ENCODE measurements at places on chromosomes 7 and 10. TPM values are rescaled to one million over a fixed set of nuclear protein-coding genes. Genes with fewer than 3 reads are reported as not detected.

- DNase-seq: no peak
- H3K4me1 ChIP-seq: peaks cover 21% of the 10 kb centered on the region
- no peak overlapping the region for H3K4me3 ChIP-seq
- H3K36me3 ChIP-seq: peaks cover 32% of the 10 kb centered on the region
Measured at GRCh38 chr10:17236468-17237148, 8.6 kb downstream of the VIM start.

- H3K4me1 ChIP-seq: no peaks in the 10 kb centered on the region
- DNase-seq: no peak
- H3K36me3 ChIP-seq: no peaks in the 10 kb centered on the region
- no peak overlapping the region for H3K4me3 ChIP-seq
- H3K27me3 ChIP-seq: no peaks in the 10 kb centered on the region
Measured at GRCh38 chr7:126659124-126659523, 593.6 kb downstream of the GRM8 start.

GRCh38 chr10:79189853-79190435, 121.2 kb downstream of the ZMIZ1 start:
- peak overlapping the region; percentile 91 for H3K27ac ChIP-seq
- H3K4me1 ChIP-seq: peaks cover 59% of the 10 kb centered on the region
- no peaks in the 10 kb centered on the region for H3K27me3 ChIP-seq
- no peak for DNase-seq
- H3K4me3 ChIP-seq: no peak overlapping the region

- H3K27me3 ChIP-seq: no peaks in the 10 kb centered on the region
- no peak overlapping the region for H3K4me3 ChIP-seq
- no peaks in the 10 kb centered on the region for H3K36me3 ChIP-seq
- H3K27ac ChIP-seq: no peak overlapping the region
Measured at GRCh38 chr10:106396192-106396591, 768.3 kb downstream of the SORCS1 start.

DEPP1 gene
- total RNA-seq: 53.0 TPM

- no peaks in the 10 kb centered on the region for H3K4me1 ChIP-seq
- no peak overlapping the region for H3K27ac ChIP-seq
- DNase-seq: no peak
Measured at GRCh38 chr7:1409555-1409954, 49.7 kb downstream of the MICALL2 start.

DNA sequence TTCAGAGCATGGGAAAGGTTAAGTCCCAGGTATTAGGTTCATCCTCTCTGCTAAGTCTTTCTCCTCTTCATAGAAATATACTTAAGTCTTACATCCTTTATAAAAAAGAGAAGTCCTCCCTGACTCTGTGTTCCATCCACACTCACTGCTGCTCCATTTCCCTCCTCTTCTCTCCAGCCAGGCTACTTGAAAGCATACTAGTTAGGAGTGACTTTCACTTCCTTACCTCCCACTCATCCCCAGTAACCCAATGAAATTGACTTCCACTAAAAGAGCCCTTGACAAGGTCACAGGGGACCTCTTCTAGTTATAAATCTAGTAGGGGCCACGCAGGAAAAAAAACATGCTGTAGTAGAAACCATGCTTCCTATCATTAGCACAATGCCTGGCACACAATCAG, 133.1 kb upstream of the AGK start:
- H3K27me3 ChIP-seq: peaks cover 8% of the 10 kb centered on the region
- no peak overlapping the region for H3K27ac ChIP-seq
- H3K4me3 ChIP-seq: no peak overlapping the region
- H3K36me3 ChIP-seq: no peaks in the 10 kb centered on the region

DNA sequence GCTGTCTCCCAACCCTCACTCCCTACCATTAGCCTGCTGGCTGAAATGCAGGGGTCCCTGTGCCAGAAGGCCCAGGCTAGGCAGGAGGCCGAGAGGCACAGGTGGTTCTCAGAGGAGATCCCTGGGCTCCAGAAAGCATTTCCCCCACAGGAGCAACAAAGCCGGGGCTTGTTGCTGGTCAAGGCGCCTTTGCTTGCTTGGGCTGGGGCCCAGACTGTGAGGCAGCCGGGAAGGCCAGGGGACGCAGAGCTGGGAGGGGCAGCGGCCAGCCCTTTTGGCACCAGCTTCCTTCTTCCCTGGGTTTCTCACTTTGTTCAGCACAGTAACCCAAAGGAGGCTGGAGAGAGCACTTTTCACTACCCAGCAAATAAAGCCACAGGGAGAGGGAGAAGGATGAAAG, 48.6 kb downstream of the FBXW4 start:
- H3K4me1 ChIP-seq: no peaks in the 10 kb centered on the region
- H3K27me3 ChIP-seq: no peaks in the 10 kb centered on the region
- H3K27ac ChIP-seq: no peak overlapping the region
- peaks cover 7% of the 10 kb centered on the region for H3K36me3 ChIP-seq
- no peak overlapping the region for H3K4me3 ChIP-seq

GRCh38 chr7:49773936-49774458, 559 bp downstream of the VWC2 start:
- H3K4me1 ChIP-seq: peaks cover 6% of the 10 kb centered on the region
- no peak for DNase-seq
- H3K27me3 ChIP-seq: peaks cover 78% of the 10 kb centered on the region
- H3K4me3 ChIP-seq: peak overlapping the region; percentile 93
- H3K36me3 ChIP-seq: no peaks in the 10 kb centered on the region

GRCh38 chr7:31171216-31171785, 119.2 kb downstream of the ADCYAP1R1 start:
- no peak overlapping the region for H3K4me3 ChIP-seq
- no peaks in the 10 kb centered on the region for H3K4me1 ChIP-seq
- no peaks in the 10 kb centered on the region for H3K36me3 ChIP-seq
- no peak overlapping the region for H3K27ac ChIP-seq
- peaks cover 35% of the 10 kb centered on the region for H3K27me3 ChIP-seq

DNA sequence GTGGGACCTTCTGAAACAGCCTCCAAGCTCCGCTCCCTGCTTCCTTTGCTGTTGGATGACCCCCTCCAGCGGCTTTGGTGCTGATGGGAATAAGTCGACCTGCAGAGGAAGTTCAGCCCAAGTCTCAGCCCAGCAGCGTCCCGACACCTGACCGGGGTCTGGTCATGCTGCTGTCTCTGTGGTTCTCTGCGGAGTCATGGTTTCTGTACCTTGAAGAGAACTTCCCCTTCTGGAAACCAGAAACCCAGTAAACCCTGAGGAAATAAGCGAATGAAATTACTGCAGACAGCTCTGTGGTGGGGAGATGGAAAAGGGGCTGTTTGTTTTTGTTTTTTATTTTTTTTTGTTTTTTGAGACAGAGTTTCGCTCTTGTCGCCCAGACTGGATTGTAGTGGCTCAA, 18.3 kb upstream of the ZNF12 start:
- no peak for DNase-seq
- peaks cover 5% of the 10 kb centered on the region for H3K4me1 ChIP-seq
- H3K27ac ChIP-seq: no peak overlapping the region
- no peak overlapping the region for H3K4me3 ChIP-seq
- H3K27me3 ChIP-seq: peaks cover 29% of the 10 kb centered on the region
- H3K36me3 ChIP-seq: peaks cover 4% of the 10 kb centered on the region

DNA sequence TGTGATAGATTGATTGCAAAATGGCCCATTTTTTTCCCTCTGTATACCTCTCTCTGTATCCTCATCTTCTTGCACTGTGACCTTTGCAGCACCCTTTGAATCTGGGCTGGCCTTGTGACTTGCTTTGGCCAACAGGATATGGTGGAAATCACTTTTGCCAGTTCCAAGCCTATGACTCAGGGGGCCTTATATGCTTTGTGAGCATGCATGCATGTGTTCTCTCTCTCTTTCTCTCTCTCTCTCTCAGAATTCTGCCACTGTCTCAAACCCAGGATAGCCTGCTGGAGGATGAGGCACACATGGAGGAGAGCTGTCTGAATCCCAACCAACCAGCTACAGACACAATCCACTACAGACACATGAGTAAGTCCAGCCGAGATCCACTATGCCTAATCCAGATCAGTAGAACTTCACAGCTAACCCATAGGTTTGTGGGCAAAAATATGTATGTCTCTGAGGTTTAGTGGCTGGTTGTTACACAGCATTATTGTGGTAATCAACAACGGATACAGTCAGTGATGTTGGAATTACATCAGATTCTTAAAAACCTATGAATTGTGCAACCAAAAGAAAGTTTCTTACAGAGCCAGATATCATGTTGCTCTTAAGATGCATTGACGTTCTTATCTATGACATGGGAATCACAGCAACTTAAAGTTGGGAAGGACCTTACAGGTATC, 41.8 kb upstream of the ABCB4 start:
- no peak for DNase-seq
- no peak overlapping the region for H3K27ac ChIP-seq
- H3K27me3 ChIP-seq: peaks cover 5% of the 10 kb centered on the region
- no peak overlapping the region for H3K4me3 ChIP-seq

- no peak for DNase-seq
- peaks cover 9% of the 10 kb centered on the region for H3K36me3 ChIP-seq
- H3K4me1 ChIP-seq: peaks cover 22% of the 10 kb centered on the region
Measured at GRCh38 chr10:103784723-103785418, 70.5 kb downstream of the SH3PXD2A start.

ZNF365 gene
- 0.63 TPM for total RNA-seq

DNA sequence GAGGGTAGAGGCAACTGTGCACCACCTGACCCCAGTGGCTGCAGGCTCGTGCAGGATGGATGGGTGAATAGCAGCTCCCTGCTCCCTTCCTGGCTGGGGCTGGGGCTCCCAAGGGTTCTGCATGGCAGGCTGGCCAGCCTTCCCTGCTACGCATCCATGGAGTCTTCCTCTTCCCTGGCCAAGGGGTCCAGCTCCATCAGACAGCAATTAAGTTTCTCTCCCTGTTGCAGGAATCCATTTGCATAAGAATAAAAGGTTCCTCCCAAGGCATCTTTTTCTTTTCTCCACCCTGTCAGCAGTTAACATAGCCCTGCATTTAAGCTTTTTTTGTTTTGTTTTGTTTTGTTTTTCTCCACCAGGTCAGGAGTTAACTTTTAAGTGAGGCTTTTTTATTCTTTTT, 10.0 kb upstream of the CPA2 start:
- peaks cover 3% of the 10 kb centered on the region for H3K36me3 ChIP-seq
- H3K4me3 ChIP-seq: no peak overlapping the region
- no peaks in the 10 kb centered on the region for H3K4me1 ChIP-seq
- no peaks in the 10 kb centered on the region for H3K27me3 ChIP-seq
- DNase-seq: no peak

GRCh38 chr10:90944749-90945148, 23.9 kb upstream of the ANKRD1 start:
- DNase-seq: no peak
- H3K4me1 ChIP-seq: no peaks in the 10 kb centered on the region
- H3K27me3 ChIP-seq: peaks cover 7% of the 10 kb centered on the region
- H3K27ac ChIP-seq: no peak overlapping the region
- no peak overlapping the region for H3K4me3 ChIP-seq
- no peaks in the 10 kb centered on the region for H3K36me3 ChIP-seq

GRCh38 chr7:48703466-48703865, 220.9 kb upstream of the CDC14C start:
- H3K4me3 ChIP-seq: no peak overlapping the region
- H3K27ac ChIP-seq: no peak overlapping the region
- H3K36me3 ChIP-seq: no peaks in the 10 kb centered on the region
- DNase-seq: no peak
- H3K27me3 ChIP-seq: no peaks in the 10 kb centered on the region

- H3K27ac ChIP-seq: no peak overlapping the region
- H3K36me3 ChIP-seq: no peaks in the 10 kb centered on the region
- no peaks in the 10 kb centered on the region for H3K4me1 ChIP-seq
- DNase-seq: no peak
- H3K4me3 ChIP-seq: no peak overlapping the region
Measured at GRCh38 chr7:41809116-41809515, 106.2 kb upstream of the INHBA start.

AQP1 gene
- 1.7 TPM for total RNA-seq

DNA sequence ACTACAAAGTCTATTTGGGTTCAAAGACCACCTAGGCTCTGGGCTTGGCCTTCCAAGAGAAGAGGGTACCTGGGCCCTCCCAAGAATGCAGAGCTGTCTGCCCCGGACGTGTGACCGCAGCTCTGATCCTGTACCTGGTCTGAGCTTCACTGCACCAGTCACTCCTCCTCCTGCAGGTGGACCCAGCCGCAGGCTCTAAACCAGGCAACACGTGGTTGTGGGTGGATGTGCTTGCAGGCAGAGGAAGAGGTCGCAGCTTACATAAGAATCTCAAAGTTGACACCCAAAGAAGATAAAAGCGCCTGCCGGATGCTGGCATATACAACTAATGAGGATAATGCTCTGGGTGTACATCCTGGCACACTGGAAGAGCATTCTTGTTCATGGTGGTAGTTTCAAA, 9.4 kb upstream of the PFKP start:
- no peaks in the 10 kb centered on the region for H3K36me3 ChIP-seq
- peaks cover 8% of the 10 kb centered on the region for H3K4me1 ChIP-seq
- H3K27ac ChIP-seq: no peak overlapping the region
- no peak for DNase-seq
- H3K27me3 ChIP-seq: peaks cover 22% of the 10 kb centered on the region

DNA sequence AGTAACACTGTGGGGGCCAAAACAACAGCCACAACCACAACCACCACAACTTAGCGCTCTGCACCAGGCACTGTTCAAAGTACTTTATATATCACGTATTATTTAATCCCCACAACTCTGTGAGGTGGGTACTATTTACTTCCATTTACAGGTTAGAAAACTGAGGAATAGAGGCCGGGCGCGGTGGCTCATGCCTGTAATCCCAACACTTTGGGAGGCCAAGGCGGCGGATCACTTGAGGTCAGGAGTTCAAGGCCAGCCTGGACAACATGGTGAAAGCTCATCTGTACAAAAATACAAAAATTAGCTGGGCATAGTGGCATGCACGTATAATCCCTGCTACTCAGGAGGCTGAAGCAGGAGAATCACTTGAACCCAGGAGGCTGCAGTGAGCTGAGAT, 3.6 kb downstream of the DNAJC12 start:
- H3K4me1 ChIP-seq: peaks cover 5% of the 10 kb centered on the region
- H3K36me3 ChIP-seq: peaks cover 5% of the 10 kb centered on the region
- no peak overlapping the region for H3K27ac ChIP-seq
- DNase-seq: no peak

DNA sequence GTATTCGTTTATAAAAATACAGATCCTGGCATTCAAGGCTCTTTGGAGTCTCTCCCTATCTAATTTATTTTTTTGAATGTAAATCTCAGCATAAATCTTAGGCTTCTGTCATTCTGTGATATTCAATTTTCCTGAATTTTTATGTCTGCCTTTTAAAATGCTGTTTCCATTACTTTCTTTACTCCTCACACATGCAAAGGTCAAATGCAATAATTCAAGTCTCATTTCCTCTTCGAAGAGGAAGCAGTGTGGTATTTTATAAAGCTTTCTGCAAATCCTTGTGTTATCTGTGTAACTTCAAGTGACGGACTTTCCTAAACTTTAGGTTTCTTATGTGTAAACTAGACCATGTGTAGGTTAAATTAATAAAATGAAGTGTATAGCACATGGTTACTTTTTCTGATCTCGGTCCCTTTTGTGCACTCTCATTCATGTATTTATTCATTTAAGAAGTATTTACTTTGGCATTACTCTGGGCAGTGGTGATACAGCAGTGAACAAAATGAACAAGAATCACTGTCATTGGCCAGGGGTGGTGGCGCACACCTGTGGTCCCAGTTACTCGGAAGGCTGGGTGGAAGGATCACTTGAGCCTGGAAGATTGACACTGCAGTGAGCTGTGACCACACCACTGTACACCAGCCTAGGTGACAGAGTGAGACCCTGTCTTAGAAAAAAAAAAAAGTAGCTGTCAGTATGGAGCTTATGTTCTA, 332.2 kb downstream of the EXOC4 start:
- H3K4me3 ChIP-seq: no peak overlapping the region
- no peaks in the 10 kb centered on the region for H3K27me3 ChIP-seq
- peaks cover 15% of the 10 kb centered on the region for H3K36me3 ChIP-seq
- no peak overlapping the region for H3K27ac ChIP-seq
- no peak for DNase-seq

GRCh38 chr10:90195288-90195840, 494.0 kb downstream of the KIF20B start:
- no peak overlapping the region for H3K4me3 ChIP-seq
- H3K27ac ChIP-seq: no peak overlapping the region
- H3K27me3 ChIP-seq: no peaks in the 10 kb centered on the region
- H3K4me1 ChIP-seq: no peaks in the 10 kb centered on the region
